NAMALWA (cell line): ENCODE measurements at places on chromosomes 16 and 17.

DNA sequence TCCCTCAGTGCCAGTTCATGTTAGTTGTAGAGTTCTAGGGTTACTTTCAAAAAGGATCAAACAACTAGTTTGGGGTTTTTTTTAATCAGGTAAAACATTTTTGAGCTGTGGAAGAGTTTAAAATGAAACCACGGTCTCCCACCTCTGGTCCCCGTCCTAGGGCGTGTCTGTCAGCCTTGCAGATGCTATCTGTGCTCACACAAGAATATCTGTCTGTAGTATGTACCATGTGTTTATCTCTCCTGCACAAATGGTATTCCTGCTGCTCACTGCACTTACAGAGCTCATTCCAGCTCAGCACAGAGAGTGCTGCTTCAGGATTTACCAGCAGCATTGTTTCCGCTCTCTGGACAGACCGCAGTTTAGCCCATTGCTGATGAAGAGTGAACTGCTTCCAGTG is 38.9 kb downstream of the UBN1 start:
- DNase-seq: no peak

DNA sequence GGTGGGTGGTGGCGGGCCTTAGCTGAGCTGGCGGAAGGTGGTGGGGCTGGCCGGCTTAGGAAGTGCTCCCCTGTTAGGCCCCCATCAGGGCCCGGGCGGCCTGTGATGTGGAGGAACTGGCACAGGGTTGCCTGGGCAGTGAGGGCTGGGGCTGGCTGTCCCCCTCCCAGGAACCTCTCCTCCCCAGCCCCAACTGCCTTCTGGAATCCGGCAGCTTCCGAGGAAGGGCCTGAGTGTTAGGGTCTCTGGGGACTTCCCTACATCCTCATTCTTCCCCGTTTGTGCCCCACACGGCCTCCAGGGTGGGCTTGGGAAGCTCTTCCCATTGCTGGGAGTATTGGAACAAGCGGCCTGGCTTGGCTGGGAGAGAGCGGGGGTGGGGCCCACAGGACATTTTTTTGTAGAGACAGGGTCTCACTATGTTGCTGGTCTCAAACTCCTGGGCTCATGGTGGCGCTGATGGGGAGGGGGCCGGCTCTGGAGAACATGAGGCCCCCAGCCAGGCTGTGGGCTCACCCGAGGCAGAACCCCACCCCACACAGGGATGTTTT is 89.9 kb upstream of the CIBAR2 start:
- no peak for DNase-seq

- peak; percentile 78 for DNase-seq
Measured at GRCh38 chr17:30961209-30962188, 9.3 kb upstream of the RNF135 start.

DNA sequence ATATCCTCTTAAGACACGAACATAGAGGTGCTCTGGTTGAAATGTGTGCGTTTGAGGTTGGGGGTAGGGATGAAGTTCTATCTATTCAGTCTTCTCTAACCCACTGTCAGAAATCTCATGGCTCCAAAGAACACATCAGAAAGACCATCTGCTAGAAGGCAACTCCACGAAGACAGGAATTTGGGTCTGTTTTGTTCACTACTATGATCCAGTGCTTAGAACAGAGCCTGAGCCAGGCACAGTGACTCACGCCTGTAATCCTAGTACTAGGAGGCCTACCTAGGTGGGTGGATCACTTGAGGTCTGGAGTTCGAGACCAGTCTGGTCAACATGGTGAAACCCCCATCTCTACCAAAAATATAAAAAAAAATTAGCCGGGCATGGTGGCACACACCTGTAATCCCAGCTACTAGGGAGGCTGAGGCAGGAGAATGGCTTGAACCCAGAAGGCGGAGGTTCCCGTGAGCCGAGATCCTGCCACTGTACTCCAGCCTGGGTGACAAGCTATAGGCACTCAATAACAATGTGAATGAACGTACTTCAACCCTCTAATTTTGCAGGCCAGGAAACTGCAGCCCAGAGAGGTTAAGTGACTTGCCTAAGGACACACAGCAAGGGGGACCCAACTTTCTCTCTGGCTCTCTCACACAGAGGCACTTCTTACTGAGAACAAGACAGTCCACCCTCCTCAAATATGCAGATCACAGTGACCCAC is 2.3 kb downstream of the CASKIN2 start:
- no peak for DNase-seq

GRCh38 chr17:17063546-17064122 is 21.4 kb downstream of the MPRIP start:
- DNase-seq: no peak

- no peak for DNase-seq
Measured at GRCh38 chr16:64380751-64381150, 741.1 kb downstream of the CDH11 start.

DNA sequence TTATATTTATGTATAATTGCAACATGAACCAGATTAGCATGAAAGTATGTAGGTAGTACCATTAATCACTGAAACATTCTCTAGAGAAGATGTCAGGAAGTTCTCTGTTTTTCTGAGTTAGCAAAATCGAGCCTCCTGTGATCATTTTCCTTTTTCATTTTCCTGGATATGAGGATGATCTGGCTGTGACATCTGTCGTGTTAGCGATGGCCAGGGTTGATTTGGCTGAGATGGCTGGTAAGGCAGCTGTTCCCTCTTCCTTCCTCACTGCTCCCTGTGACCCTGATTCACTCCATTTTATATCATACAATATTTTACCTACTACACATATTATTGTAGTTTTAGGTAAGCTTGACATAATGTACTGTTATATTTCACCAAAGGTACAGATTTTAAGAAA is 10.3 kb downstream of the CNTNAP4 start:
- no peak for DNase-seq

- DNase-seq: no peak
Measured at GRCh38 chr17:19262650-19263631, 25.8 kb downstream of the EPN2 start.

GRCh38 chr17:58183514-58183913 is 9.0 kb upstream of the EPX start:
- DNase-seq: no peak

- DNase-seq: no peak
Measured at GRCh38 chr17:62967205-62967529, 1.1 kb downstream of the TANC2 start.

GRCh38 chr17:12693640-12694039 is 27.9 kb downstream of the MYOCD start:
- no peak for DNase-seq

GRCh38 chr17:21194703-21195102 is 19.3 kb downstream of the TMEM11 start:
- no peak for DNase-seq

DNA sequence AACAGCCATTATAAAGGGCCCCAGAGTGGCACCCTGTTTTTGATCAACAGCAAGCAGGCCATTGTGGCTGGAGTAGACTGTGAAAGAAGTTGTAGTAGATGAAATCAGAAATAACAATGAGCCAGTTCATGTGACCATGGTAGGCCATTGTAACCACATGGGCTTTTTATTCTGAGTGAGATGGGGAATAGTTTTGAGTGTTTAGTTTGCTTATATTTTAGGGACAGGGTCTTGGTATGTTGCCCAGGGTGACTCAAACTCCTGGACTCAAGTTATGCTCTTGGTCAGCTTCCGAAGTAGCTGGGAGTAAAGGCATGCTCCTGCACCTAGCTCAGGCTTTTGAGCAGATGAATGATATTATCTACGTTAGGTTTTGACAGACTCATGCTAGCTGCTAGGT is 12.0 kb downstream of the CBFB start:
- no peak for DNase-seq

GRCh38 chr17:57833179-57833939 is 16.5 kb downstream of the MRPS23 start:
- peak; percentile 76 for DNase-seq

- DNase-seq: no peak
Measured at GRCh38 chr17:60535382-60536279, 9.6 kb upstream of the APPBP2 start.

DNA sequence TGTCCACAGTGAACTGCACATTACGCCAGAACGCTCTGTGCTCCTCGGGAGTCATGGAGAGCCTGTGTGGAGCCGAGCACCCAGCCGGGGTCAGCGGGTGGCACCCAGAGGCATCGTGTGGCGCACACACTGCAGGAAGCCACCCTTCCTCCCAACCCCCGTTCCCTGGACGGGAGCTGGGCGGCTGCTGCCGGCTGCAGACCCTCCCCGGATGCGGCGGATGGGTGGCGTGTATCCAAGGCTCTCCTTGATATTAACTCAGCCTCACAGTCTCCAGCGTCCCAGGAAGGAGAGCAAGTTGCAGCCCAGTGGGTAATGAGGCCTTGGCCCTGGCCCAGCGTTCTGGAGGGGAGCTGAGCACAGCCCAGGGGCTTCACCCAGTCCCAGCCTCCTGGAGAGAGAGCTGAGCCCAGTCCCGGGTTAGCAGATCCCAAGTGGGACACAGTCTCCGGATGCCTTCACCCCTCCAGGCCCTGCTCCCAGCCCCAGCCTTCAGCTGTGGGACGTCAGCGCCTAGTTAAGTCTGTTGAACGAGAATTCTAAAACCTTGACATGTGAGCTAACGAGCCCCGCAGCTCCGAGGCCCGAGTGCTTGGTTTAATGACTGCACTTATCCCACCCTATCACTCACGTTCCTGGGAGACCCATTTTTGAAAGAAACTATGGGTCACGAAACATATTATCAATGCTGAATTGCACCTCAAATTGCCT is 86.6 kb downstream of the TBC1D16 start:
- DNase-seq: no peak

DNA sequence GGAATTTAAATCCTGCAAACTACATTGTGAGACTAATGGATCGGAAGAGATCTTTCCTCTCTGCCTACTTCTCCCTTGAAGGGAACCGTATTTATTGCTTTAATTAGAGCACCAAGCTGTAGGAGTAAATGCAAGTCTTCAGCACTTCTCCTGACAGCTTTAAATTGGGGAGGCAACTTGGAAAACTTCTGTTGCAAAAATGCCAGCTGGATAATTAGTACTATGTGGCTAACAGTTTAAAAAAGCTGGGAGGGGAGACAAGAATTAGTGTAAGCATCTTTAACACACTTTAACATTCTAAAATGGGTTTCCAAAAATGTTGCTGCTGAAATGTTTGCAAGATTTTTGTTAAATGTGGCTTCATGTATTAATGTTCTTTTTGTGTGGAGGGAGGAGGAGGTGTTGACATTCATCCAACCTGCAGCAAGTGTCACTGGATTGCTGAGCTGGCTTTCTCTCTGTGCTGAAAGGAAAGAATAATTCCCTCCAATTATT is 108.5 kb downstream of the PCTP start:
- no peak for DNase-seq

DNA sequence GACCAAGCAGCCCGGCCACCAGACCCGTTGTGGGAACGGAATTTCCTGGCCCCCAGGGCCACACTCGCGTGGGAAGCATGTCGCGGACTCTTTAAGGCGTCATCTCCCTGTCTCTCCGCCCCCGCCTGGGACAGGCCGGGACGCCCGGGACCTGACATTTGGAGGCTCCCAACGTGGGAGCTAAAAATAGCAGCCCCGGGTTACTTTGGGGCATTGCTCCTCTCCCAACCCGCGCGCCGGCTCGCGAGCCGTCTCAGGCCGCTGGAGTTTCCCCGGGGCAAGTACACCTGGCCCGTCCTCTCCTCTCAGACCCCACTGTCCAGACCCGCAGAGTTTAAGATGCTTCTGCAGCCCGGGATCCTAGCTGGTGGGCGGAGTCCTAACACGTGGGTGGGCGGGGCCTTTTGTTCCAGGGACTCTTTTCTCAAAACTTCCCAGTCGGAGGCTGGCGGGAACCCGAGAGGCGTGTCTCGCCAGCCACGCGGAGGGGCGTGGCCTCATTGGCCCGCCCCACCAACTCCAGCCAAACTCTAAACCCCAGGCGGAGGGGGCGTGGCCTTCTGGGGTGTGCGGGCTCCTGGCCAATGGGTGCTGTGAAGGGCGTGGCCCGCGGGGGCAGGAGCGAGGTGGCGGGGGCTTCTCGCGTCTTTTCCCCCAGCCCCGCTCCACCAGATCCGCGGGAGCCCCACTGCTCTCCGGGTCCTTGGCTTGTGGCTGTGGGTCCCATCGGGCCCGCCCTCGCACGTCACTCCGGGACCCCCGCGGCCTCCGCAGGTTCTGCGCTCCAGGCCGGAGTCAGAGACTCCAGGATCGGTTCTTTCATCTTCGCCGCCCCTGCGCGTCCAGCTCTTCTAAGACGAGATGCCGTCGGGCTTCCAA is at the start of gene SLC2A4:
Gene SLC2A4, plus strand, starts transcription at position 645 of the 879 bp plus-strand sequence. Its CDS starts 217 bp downstream, at position 862.
- DNase-seq: peak; percentile 92

- DNase-seq: no peak
Measured at GRCh38 chr16:75599452-75600277, 23.4 kb downstream of the ADAT1 start.

- peak; percentile 61 for DNase-seq
Measured at GRCh38 chr17:77214743-77215142, 74.0 kb downstream of the SEC14L1 start.

GRCh38 chr16:51161440-51162195 is 10.5 kb upstream of the SALL1 start:
- DNase-seq: no peak

- DNase-seq: no peak
Measured at GRCh38 chr16:3170440-3171180, 17.4 kb upstream of the OR1F1 start.

- no peak for DNase-seq
Measured at GRCh38 chr17:73142872-73143381, 21.9 kb upstream of the SSTR2 start.

GRCh38 chr17:49887086-49887743 is 39.3 kb upstream of the TAC4 start:
- DNase-seq: no peak

DNA sequence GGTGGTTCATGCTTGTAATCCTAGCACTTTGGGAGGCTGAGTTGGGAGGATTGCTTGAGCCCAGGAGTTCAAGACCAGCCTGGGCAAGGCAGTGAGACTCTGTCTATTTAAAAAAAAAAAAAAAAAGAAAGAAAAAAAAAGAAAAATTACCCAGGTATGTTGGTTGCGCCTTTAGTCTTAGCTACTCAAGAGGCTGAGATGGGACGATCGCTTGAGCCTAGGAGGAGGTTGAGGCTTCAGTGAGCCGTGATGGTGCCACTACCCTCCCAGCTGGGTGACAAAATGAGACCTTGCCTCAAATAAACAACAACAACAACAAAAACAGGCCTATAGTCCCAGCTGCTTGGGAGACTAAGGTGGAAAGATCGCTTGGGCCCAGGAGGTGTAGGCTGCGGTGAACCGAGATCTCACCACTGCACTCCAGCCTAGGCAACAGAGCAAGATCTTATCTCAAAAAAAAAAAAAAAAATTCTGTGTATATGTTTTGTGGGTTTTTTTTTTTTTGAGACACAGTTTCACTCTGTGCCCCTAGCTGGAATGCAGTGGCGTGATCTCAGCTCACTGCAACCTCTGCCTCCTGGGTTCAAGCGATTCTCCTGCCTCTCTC is 12.5 kb upstream of the ANKRD40CL start:
- DNase-seq: no peak
